ENCODE measurements at places on chromosomes 11 and 22.

- DNase-seq: no peak
Measured at GRCh38 chr11:9438611-9439010, 22.2 kb upstream of the ZNF143 start.

DNA sequence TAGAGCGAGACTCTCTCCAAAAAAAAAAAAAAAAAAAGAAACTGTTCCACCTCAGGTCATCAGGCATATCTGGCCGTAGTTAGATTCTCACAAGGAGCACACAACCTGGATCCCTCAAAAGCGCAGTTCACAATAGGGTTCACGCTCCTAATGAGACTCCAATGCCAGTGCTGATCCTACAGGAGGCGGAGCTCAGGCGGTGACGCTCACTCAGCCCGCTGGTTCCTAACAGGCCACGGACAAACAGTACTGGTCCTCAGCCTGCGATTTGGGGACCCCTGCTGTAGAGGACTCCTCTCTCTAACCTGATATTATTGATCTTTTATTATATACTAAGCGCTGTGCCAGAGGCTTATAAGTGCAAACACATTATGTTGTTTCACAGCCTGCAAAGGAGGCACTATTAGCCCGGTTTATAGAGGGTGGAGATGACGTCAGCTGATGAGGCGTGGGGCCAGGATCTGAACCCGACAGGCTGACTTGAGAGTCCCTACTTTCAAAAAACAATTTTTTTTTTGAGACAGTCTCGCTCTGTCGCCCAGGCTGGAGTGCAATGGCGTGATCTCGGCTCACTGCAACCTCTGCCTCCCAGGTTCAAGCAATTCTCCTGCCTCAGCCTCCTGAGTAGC, 4.9 kb upstream of the MAFF start:
- no peak for DNase-seq

DNA sequence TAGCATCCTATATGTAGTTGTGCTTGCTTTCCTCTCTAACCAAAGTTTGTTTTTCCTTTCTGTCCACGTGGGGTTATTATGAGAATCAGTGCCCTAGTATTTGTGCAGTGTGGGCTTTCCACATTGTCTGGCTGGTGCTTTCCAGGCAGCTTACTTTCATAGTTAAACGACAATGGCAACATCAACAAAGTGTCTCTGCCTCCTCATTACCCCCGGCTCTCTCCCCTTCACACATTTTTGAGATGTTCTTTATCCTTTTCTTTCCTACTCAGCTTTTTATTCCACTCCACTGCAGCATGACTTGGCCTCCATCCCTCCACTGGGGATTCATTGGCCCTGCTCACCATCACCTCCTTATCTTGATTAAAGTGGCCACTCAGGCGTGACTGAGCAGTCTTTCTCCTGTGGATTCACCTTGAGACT, 19.1 kb downstream of the SPECC1L start:
- DNase-seq: no peak

DNA sequence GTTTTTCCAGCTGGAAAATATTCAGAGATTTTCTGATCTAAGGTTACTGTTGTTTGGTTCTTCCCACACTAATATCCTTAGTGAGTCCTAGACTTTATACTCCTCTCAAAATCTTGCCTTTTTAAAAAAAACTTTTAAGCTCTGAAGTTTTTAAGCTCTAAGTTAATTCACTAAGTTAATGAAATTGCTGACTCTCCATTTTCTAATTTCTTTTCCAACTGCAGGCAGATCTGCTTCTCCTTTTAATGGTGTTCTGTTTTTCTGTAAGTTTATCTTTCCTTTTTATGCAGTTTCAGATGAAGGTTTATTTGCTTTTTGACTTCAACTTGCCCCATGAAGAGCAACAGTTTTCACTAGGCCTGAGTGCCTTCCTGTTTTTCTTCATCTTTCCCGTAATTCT, 125.8 kb upstream of the ARHGAP42 start:
- DNase-seq: no peak

GRCh38 chr22:19723983-19724827, 866 bp downstream of the GP1BB start:
- DNase-seq: no peak

- no peak for DNase-seq
Measured at GRCh38 chr22:49628391-49629260, 199.0 kb downstream of the BRD1 start.

GRCh38 chr11:76863196-76863777, 2.6 kb downstream of the ACER3 start:
- DNase-seq: no peak

GRCh38 chr11:108666373-108666772, 1.5 kb downstream of the DDX10 start:
- DNase-seq: no peak

- DNase-seq: no peak
Measured at GRCh38 chr11:24496386-24496735, 492 bp upstream of the LUZP2 start.

- no peak for DNase-seq
Measured at GRCh38 chr11:119284344-119285157, 32.4 kb downstream of the MCAM start.

GRCh38 chr11:2385156-2386151, 8.3 kb downstream of the CD81 start:
- DNase-seq: no peak

DNA sequence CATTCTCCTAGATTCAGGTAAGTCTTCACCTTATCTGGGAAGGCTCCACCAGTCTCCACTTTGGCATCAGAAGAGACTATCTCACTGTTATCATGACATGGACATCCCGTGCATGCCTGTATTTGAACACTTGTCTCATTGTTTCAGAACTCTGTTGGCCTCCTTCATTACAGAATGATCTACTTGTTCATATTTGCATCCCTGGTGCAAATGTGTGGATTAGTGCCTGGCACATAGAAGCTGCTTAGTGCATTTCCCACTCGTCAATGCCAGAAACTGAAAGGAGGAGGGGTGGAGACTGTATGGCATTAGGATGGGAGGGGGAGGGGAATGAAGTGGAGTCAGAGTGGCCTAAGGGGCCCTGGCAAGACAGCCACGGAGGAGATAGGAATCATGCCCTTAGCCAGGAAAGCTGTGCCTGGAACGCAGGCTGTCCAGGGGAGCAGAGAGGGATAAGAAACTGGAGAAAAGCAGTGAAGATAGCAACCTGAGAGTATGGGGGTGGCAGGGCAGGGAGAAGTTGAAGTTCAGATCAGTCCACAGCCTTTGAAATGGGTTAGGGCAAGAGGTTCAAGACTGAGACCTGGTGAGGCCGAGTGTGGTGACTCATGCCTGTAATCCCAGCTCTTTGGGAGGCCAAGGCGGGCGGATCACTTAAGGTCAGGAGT, 53.8 kb upstream of the CAPRIN1 start:
- no peak for DNase-seq

DNA sequence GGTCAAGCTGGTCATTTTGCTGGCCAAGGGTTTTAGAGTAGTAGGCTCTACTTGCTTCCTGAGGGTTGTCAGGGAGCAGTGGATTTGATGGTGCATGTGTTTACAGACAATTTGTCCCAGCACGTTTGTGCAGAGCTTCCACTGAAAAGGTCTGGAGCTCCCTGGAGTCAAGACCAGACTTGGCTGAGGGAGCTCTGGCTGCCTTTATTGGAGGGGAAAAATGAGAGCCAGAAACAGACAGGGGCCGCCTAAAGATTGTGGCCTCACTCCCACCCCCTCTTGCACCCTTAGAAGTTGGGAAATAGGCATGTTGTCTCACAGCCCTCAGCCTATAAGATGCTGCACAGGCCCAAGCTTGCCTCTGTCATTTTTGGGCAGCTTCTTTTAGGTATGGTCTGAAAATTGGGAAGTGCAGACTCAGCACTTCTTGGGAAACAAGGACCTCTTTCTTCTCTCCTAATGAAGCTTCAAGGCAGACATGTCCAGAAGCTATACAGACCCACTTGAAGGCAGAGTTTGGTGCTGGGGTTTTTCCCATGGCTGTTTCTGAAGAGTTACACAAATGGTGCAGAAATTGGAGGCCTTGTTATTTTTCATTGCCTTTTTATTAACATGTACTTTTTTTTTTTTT, 55.1 kb downstream of the AMOTL1 start:
- no peak for DNase-seq

DNA sequence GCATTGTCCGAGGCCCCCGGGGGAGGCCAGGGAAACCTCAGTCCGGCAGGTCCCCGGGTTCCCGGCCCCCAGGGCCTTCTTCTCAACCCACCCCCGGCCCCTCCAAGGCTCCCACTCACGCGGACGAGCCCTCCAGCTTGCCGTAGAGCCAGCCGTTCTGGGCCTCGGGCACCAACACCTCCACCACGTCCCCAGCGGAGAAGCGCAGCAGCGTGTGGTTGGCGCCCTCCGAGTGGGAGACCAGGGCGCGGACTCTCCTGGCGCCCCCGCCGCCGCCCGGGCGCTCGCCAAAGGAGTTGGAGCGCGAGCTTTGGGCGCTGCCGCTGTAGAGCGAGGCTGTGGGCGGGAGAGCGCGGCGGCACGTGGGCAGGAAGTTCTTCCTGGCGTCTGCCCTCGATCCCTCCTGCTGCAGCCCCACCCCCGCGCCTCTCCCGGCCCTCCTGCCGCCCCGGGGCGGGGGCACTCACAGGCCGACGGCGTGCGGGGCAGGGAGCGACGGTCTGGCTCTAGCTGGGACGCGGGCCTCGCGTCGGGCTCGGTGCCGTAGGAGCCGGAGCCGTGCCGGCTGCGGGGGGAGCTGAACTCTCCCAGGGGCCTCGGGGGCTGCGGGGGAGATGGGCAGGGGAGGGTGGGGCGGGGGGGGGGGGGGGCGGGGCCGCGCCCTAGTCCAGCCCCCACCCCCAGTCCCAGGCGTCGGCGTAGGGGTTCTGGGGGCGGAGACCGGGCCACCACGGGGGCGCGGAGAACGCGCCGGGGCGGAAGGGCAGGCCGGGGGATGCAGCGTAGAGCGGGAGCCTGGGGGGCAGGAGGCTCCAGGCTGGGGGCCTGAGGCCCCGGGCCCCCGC, 4.9 kb upstream of the SLC16A8 start:
- no peak for DNase-seq

- peak; percentile 85 for DNase-seq
Measured at GRCh38 chr11:842370-843002, at the start of the genes POLR2L and TSPAN4. Gene POLR2L, minus strand, starts transcription at chr11:842529. Its CDS starts 21 bp downstream, at chr11:842508. Gene TSPAN4, plus strand, starts transcription at chr11:842852. Its CDS starts 7,453 bp downstream, at chr11:850305.

DNA sequence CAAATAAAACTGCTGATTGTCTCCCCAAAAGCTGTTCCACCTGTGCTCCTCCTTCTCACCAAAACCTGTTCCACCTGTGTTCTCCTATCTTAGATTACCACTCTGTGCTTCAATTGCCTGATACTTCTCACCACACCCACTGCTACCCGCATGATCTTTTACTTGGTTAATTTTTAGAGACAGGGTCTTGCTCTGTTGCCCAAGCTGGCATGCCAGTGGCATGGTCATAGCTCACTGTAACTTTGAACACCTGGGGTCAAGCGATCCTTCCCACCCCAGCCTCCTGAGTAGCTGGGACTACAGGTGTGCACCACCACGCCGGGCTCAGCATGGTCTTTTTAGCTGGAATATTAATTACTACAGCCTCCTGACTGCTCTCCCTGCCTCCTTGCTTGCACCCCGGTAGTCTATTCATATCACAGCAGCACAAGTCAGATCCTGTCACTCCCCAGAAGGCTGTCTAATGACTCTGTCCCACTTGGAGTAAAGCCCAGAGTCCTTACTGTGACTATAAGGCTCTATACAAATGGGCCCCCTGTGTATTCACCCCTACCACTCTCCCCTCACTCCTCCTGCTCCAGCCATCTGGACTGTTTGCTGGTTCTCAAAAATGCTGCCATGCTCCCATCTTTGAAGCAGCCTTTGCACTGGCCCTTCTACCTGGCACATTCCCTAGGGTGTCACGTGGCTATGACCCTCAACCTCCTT, 3.5 kb downstream of the C11orf91 start:
- no peak for DNase-seq

GRCh38 chr11:44138286-44138685, 42.8 kb downstream of the EXT2 start:
- DNase-seq: no peak

GRCh38 chr11:1780700-1781592, 17.2 kb upstream of the CTSD start:
- DNase-seq: no peak

DNA sequence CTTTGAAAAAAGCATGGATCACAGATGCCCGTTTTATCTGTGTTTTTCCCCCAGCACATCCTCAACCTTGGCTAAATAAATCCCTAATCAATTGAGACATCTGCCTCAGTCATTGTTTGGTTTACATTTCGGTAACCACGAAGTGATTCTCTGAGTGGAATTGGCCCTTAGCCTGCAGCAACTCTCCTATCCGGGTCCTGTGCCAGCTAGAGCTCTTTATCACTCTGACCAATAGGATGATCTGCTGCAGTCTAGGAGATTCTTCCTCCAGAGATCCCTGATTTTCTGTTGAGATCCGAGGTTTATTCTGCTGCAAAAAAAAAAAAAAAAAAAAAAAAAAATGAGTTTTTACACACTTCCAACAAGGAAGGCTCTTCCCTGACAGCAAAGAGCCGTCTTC, 137.3 kb downstream of the KCNA4 start:
- DNase-seq: no peak

DNA sequence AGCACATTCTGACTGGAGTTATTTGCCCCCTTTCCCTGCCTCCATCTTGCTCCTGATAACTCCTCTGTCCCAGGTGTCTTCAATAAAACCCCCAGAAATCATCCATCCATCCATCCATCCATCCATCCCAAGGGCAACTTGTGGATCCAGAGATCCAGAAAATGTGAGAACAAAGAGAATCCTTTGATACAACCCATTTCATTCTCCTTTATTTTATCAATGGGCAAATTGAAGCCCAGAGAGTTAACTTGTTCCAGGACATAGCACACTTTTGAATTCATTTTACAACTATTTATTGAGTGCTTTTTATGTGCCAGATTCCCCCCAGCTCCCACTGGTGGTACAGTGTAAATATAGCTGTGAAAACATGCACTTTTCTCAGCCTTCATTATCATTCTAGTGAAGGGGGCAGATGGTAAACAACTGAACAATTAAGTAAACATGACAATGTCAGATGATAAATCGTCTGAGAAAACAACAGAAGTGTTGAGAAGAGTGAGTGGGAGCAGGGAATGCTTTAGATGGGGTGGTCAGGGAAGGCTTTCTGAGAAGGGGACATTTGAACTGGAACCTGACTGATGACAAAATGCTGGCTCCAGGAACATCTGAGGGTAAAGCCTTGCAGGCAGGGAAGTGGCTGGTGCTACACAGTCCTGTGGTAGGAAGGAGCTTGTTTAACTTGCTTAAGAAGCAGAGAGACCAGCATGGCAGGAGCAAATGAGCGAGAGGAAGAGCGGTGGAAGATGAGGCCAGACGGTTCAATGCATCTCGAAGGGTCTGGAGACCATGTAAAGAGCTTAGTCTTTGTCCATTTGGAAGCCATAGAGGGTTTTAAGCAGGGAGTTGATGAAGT, 80.0 kb upstream of the TIMP3 start:
- DNase-seq: no peak

GRCh38 chr11:9001736-9002135, 2.1 kb downstream of the NRIP3 start:
- peak; percentile 24 for DNase-seq

Data from stimulated activated CD4-positive, alpha-beta T cell treated with anti-CD3 and anti-CD28 coated beads, Interleukin-12 subunit alpha, Interleukin-12 subunit beta, amount 100 ng/mL, for 24 hours (primary cell).